Activated CD8-positive, alpha-beta memory T cell treated with anti-CD3 and anti-CD28 coated beads for 1 hour (primary cell): ENCODE measurements at places on chromosomes 11 and 22.

DNA sequence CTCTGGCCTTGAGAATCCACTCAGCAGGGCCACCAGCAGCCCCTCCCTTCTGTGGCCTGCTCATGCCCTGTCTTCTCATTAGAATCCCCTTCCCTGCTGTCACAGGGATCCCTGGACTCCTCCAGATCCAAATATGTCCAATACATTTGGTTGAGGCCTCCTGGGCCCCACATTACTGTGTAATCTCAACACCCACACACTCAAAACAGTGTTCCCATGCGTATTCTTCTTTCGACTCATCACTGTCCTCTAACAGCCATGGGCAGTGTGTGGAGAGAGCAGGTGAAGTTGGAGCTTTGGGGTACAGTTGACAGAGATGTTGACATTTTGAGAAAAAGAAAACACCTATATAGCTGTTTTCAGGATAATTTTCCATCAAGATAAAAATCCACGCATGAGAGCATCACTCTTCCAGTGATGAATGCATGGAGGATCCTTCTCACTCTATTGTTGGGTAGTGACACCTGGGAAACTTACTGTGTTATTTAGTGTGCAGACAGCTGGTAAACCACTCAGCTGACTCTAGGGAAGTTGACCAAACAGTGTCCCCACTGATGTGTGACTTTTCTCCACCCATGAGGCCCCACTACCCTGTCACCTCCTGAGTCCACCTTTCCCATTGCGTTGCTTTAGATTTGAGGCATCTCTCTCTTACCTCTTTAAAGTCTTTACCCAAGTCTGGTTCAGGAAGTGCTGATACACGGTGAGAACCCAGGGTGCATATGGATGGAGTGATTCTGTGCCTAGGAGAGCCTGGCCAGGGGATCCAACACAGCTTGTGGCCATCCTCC is 28.7 kb upstream of the VPREB1 start:
- DNase-seq: no peak

- DNase-seq: no peak
Observed at GRCh38 chr11:76030968-76031590, 175.2 kb downstream of the WNT11 start.

DNA sequence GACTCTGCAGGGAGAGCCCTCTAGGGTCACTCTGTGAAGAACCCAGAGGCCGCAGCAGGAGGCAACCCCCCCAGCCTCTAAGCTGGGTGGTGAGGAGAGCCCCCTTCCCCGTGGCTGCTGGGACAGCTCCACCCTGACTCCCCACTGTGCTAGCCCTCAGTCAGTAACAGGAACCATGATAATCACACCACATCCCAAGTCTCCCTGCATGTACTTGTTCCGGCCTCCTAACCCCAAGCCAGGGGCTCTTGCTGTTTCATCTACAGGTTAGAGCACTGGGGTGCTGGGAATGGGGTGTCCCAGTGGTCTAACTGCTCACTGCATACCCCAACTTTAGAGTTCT is 26.9 kb downstream of the ARVCF start:
- no peak for DNase-seq

- no peak for DNase-seq
Observed at GRCh38 chr22:37119872-37120271, 10.4 kb upstream of the TMPRSS6 start.

DNA sequence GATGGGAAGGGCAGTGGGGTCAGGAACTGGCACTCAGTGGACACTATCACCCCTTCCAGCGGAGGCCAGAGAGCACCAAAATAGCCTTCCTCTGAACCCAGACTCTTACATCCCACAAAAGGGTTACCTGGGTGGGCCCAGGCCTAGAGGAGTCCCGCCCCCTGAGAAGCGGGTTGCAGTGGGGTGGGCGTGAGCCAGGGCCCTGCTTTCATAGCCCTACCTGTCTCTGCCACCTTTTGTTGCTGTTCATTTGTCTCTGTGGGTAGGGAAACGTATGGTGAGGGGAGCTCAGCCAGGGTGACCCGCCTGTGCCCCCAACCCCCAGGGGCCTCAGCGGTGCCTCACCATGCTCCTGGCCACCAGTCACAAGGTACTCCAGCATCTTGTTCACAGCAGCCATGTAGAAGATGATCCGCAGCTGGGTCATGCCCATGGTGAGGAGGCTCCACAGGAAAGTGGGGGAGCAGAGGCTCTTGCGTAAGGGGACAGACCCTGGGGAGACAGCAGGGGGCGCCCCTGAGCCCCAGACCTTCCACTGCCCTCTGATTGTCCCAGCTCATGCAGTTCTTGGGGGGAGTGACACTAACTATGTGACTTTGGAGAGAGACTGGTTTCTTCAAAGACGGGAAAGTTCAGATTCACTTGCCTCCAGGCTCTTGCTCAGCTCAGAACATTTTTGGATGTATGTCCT is 24.0 kb downstream of the SLC43A1 start:
- no peak for DNase-seq

DNA sequence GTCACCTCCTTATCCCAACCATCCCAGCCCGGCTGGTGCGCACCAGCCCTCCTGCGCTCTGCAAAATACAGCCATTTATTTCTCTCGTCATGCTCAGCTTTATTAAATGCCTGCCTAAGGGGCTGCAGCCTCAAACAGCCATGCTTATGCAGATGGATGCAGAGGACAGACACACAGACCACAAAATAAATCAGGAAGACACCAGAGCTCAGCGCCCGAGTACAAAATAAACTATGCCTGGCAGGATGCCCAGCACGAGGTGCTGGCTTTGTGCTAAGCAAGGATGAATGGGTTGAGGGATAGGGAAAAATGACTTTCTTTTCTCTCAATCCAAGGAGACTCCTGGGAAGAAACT is 70.5 kb downstream of the RPUSD4 start:
- no peak for DNase-seq

DNA sequence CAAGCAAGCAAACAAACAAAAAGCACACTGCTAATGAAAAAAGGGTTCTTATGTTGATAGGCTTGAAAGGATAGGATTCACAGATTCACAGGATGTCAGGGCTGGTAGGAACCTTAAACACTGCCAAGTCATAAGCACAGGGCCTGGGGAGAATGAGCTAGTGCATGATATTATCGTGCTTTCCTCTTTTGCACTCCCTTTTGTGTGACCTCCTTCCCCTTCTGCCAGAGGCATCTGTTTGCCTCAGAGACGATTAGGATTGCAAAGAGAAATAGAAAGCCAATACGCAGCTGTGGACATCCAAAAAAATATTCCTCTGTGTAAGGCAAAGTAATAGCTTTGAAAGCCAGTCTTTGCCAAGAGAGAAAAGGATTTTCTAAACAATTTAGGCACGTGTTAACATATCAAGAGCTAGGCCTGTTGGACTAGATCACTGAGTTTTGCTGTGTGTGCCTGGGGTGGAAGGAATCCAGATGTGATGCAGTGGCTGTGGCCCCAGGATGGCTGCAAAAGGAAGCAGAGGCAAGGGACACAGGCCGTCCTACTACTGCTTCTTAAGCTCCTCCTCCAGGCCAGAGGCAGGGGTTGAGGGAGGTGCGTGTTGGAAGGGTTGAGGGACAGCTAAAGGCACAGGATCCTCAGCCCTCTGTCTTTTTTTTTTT is 30.6 kb downstream of the MCHR1 start:
- no peak for DNase-seq

GRCh38 chr22:23109441-23109978 is 32.3 kb downstream of the RSPH14 start:
- DNase-seq: no peak

- no peak for DNase-seq
Observed at GRCh38 chr22:38300946-38301345, 16.3 kb downstream of the CSNK1E start.

DNA sequence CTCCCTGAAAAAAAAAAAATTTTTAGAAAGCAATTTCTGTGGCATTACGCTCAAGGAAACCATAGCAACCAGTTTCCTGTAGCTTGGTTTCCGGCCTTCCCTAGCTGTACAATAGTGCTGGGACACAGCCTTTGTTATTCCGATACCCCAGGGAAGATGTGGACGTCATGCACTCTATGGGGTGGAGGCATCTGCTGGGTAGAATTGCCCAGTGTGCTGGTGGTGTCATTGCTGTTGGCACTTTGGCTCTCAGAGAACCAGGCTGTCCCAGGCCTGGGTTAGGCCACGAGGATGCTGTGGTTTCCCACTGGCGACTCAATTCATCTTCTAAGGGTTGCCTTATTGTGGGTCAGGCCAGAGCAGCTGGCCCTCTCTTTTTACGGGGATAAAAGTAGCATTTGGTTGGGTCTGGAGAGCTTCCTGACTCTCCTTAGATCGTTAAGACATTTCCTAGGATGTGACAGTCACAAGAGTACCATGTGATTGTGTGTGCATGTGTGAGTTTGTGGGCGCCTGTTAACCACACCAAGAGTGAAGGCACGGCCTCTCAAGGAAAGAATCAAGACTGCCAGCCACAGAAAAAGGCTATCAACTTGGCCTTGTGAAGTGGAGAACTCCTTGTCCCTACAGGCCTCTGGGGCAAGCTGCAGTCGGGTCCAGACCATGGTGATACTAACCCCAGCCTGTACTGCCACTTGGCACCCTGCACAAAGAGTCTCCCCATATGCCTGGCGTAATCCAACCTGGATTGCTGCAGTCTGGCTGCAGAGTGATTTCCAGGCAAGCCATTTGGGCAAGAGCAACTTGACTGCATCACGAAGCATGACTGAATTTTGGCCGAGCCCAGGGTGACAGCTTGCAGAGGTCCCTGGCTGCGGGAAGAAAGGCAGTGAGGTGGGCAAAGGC is 35.9 kb upstream of the NAV2 start:
- no peak for DNase-seq

DNA sequence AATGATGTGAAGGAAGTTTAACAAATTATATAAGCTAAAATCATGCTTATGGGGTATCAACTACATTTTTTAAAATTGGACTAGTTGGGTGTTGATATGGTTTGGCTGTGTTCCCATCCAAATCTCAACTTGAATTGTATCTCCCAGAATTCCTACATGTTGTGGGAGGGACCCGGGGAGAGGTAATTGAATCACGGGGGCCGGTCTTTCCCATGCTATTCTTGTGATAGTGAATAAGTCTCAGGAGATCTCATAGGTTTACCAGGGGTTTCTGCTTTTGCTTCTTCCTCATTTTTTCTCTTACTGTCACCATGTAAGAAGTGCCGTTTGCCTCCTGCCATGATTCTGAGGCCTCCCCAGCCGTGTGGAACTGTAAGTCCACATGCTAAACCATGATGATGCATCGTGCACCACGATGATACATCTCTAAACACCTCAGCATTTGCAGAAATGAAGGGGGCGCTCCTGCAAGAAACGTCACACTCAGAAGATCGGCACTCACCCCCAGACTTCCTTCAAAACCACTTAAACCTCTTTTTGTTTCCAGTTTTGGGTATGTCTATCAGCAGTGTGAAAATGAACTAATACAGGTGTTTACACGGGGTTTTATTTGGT is 340.0 kb downstream of the SHANK2 start:
- DNase-seq: no peak

DNA sequence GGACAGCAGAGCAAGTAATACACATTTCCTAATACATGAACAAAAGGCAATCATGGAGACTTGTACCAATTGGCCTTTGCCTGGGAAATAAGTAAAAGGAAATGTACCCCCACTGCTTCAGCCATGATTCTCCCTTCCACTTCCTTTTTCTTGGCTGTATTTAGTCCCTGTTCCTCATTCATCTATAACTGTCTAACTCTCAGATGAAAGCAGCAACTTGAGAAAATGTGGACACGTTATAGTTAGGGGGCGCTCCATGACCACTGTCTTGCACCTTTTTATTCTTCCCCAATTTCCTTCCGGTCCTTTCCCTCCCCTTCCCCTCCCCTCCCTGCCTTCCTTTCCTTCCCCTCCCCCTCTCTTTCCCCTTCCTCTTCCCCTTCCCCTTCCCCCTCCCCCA is 61.3 kb upstream of the BARX2 start:
- no peak for DNase-seq

DNA sequence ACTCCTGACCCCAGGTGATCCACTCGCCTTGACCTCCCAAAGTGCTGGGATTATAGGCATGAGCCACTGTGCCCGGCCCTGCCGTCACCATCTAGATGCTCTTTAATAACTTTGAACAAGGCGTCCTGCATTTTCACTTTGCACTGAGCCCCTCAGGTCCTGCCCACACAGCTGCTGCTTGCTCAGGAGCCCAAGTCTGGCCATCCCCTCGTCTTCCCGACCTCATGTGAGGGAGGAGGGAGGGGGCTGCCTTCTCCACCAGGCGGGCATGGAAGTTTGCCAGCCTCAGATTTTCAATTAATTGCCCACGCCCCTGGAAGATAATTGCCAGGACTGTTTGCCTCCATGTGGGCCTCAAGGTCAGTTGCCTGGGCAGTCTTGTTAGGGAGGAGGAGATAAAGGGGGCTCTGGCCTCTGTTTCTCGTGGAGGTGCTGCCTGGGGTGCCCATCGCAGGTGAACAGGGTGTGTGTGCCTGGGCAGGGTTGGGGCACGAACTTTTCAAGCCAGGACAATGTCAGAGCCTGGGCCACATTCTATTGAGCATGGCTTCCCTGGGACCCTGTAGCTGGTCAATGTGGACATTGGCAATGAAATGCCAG is 27.9 kb upstream of the MYEOV start:
- DNase-seq: no peak

- no peak for DNase-seq
Observed at GRCh38 chr22:45420539-45420938, 7.0 kb downstream of the RIBC2 start.

- DNase-seq: no peak
Observed at GRCh38 chr11:17188675-17189074, 19.1 kb downstream of the PIK3C2A start.

- DNase-seq: no peak
Observed at GRCh38 chr22:50569896-50570535, 7.3 kb upstream of the SYCE3 start.
